ENCODE measurements at places on chromosomes 2 and 18. TPM values are rescaled to one million over a fixed set of nuclear protein-coding genes. Genes with fewer than 3 reads are reported as not detected.

Gene SFT2D3
- 7.6 TPM for total RNA-seq

Gene TSGA10
- 21.4 TPM for total RNA-seq

- DNase-seq, result no peak
These were observed 5.8 kb upstream of the SEMA4C start for GRCh38 chr2:96875498-96876268.

DNA sequence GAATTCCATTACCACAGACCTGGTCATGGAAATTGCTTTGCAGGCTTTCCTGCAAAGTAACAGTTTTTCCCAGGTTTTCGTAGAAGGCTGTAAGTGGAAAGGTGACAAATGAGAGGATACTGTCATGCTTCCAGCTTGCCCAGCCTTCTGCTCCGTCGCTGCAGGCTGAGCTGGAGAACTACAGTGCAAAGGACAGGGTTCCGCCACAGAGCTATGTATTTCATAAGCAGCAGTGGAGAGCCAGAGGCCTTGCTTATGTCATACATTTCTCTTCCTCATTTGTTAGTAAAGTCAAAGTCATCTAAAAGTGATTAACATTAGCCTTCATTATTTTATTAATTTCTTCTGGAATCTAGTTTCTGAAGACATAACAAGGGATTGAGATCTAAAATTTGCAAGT, 72.9 kb upstream of the RBM44 start:
- DNase-seq, result no peak

GRCh38 chr2:117321816-117322215, 492.7 kb upstream of the DDX18 start:
- DNase-seq, result no peak

DNA sequence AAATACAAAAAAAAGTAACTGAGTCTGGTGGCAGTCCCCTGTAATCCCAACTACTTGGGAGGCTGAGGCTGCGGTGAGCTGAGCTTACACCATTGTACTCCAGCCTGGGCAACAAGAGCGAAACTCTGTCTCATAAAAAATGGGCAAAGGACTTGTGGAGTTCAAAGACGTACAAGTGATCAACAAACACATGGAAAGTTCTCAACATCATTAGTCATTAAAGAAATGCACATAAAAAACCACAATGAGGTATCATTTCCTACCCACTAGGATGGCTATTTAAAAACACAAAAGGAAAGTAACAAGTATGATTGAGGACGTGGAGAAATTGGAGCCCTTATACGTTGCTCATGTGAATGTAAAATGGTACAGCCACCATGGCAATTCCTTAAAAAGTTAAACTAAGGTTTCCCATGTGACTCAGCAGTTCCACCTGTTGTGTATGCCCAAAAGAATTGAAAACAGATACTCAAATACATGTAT, 52.3 kb downstream of the RAB10 start:
- DNase-seq, result no peak

GRCh38 chr2:70994009-70994698, 519 bp downstream of the TEX261 start:
- peak; percentile 26 for DNase-seq

GRCh38 chr18:67525328-67526099, 9.0 kb upstream of the DSEL start:
- DNase-seq, result peak; percentile 28

- DNase-seq, result no peak
These were observed 86.9 kb upstream of the COPS8 start for GRCh38 chr2:236998758-236999157.
